ENCODE measurements at places on chromosomes 1 and 21.

DNA sequence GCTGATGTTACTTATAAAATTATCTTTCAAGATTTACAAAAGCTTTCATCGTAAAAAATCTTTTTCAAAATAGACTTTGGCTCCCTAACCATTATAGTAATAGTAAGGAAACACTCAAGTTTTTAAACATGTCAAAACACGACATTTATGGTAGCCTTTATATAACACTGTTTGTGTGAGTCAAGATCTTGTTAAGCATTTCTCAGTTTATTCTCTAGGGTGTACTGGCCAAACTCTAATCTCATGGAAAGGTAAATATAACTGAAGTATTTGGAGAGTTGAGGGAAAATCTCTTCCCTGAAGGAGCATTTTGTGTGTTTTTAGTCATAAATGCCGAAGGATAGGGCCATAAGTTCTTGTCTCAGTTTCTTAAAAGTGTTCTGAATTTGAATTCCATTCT lies 790.9 kb upstream of the NCAM2 start:
- DNase-seq, result no peak

DNA sequence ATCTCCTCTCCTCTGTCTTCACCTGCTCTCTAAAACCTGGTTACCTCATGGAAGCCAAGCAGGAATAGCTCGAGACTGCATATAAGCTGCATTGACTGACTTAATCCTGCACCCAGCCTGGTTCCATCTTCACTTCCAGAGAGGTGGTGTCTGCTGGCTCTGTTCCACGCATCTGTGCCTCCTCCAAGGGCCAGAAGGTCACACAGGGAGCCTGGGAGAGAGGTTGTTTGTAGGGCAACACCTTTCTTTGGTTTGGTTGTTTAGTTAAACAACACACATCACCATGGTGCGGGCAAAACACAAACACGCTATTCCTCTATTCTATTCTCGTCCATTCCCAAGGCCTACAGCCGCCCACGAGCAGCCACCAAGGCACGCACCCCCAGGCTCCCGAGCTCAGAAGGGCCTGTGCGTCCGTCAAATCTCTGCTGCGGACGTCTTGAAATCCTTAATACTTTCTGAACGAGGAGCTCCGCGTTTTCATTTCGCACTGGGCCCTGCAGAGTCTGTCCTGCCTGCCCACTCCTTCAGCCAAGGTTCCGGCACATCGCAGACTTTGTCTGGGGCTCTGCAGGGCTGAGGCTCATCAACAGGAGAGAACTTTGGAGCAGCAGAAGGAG lies 116.2 kb downstream of the RIPK4 start:
- no peak for DNase-seq

DNA sequence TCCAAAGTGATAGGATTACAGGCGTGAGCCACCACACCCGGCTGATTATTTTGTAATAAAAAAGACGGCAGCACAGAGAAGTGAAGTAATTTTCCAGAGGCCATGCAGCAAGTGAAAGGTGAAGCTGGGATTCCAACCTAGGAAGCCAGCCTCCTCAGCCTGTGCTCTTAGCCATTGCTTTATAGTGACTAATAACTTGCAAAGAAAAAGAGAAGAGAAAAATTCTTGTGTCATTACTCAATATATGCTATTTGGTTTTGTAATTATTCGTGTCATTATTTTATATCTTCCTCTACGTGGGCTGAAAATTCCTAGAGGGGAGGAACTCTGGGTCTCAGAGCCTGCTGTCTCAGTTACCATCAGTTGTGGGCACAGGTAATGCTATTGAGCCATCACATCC lies 1.6 kb upstream of the IER5 start:
- no peak for DNase-seq

DNA sequence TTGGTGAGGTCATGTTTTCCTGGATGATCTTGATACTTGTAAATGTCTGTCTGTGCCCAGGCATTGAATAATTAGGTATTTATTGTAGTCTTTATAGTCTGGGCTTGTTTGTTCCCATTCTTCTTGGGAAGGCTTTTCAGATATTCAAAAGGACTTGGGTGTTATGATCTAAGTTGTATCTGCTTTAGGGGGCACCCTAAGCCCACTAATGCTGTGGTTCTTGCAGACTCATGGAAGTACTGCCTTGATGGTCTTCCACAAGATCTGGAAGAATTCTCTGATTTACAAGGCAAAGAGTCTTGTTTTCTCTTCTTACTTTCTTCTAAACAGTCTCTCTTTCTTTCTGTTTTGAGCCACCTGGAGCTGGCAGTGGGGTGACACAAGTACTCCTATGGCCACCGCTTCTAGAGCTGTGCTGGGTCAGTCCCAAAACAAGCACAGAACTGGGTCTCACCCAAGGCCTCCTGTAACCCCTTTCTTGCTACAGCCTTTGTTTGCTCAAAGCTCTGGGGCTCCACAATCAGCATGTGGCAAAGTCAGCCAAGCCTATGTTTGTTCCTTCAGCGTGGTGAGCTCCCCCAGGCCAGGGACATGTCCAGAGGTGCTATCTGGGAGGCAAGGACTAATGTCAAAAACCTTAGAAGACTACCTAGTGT lies 12.6 kb downstream of the VN1R5 start:
- no peak for DNase-seq

GRCh38 chr1:60073605-60074278 lies at the start of gene C1orf87:
Gene C1orf87 (minus strand): TSS chr1:60073770. CDS start chr1:60072643, 1,127 bp downstream.
- no peak for DNase-seq

DNA sequence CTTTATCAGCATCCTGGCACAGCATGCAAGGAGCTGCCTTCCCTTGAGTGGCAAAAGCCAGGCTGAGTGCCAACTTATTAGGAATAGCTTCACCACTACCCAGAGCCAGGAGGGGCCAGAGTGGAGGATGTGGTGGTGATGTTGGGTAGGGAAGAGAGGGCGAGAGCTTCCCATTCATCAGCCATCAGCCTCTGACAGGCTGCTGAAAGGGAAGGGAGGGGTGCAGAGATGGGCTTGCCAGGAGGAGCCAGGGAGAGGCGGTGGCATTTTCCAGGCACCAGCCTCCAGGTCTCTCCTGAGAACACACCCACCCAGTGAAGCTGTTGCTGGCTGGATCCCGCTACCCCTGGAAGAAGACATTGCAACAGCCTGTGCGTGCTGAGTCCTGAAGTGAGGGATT lies 168.5 kb downstream of the ACTL8 start:
- no peak for DNase-seq

Data from WERI-Rb-1 (cell line).